ENCODE measurements at places on chromosomes 2 and 18.

- no peak for DNase-seq
Observed at GRCh38 chr2:237628247-237629187, 1.1 kb downstream of the LRRFIP1 start.

GRCh38 chr18:11118051-11118766 lies 31.2 kb downstream of the PIEZO2 start:
- no peak for DNase-seq

- no peak for DNase-seq
Observed at GRCh38 chr2:84251651-84252302, 207.3 kb downstream of the SUCLG1 start.

- DNase-seq: no peak
Observed at GRCh38 chr2:196241175-196241574, 69.8 kb upstream of the STK17B start.

DNA sequence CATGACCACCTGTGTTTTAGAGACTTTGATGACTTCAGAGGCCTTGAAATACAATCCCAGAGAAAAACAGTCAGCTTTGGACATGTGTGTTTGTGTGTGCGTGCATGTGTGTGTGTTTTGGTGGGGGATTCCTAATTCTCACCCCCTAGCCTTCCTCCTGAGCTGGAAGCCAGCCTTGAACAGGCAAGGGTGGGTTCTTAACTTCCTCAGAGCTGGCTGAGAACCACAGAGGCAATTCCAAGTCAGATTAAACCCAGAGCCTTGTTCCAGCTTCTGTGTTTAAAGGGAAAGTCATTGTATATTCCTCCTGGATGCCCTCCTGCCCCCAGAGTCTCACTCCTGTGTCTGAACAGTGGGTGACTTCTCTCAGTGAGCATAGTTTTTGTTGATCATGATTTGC lies 45.2 kb upstream of the MGAT4A start:
- DNase-seq: no peak

Measured in T-helper 2 cell treated with Interferon-gamma antibody and Interleukin-4, amounts not matched to agents 5 μg/mL and 100 μg/mL, for 36 hours (primary cell).